ENCODE measurements at places on chromosomes 1 and 21.

- no peak for DNase-seq
Observed at GRCh38 chr1:179589509-179589908, 2.1 kb upstream of the TDRD5 start.

DNA sequence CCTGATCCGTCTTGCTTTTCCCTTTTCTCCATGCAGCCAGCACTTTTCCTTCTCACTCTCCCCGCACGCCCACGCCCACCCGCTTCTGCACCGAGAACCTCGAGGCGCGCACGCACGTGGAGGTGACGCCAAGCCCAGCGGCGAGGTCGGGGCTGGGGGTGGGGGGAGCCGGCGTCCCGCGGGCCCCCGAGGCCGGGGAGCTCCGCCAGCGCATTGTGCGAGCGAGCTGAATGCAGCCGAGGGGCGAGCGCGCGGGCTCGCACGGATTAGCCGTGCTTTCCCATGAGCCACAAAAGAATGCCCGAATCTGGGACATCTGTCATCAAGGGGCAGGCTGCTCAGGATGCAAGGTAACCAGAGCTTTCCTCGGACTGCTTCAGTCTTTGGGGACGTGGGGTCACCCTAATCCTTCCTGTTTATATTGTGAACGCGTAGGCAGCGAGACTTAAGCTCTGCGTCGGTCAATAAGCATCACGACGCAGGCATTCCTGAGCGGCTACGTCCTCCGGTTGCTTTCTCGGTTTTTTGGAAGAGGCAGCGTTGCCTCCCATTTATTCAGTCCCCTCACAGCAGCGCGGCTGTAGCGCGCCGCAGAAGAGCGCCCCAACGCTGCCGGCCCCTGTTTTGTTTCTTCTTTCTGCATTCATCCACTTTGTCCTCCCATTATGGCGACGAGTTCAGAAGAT, 67.3 kb upstream of the AKT3 start:
- DNase-seq = no peak

- DNase-seq = no peak
Observed at GRCh38 chr1:96049759-96050409, 671.7 kb upstream of the PTBP2 start.

DNA sequence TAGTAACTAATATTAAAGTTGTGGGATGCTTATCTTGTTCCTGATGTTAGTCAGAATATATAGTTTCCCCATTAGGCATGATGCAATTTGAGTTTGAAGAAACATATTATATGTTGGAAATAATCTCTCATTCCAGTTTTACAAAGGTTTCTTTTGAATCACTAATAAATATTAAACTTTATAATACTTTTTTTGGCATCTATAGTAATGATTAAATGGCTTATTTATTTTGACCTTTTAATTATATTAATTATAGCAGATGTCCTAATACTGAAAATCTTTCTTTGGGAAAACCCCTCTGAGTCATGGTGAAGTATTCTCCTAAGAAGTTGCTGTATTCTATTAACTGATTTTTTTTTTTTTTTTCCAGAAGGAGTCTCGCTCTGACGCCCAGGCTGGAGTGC, 28.5 kb upstream of the PTGS2 start:
- no peak for DNase-seq

DNA sequence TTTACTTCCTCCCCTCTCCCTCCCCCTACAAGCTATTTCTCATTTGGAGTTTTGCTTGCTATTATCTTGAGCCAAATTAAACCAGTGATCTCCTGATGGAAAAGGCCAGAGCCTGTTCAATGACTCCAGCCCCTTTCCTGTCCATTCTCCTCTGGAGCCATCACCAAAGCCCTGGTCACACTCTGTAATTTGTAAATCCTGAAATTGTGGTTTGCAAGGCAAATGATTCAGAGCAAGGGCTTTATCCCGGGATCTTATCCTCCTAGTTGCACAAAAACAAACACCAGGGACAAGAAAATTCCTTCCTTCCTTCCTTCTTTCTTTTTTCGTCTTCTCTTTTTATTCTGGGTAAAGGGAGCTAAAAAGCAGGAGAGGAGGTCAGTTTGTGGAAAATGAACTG, 366.1 kb upstream of the ST6GALNAC5 start:
- no peak for DNase-seq

GRCh38 chr1:239711768-239712167, 325.4 kb downstream of the CHRM3 start:
- no peak for DNase-seq

DNA sequence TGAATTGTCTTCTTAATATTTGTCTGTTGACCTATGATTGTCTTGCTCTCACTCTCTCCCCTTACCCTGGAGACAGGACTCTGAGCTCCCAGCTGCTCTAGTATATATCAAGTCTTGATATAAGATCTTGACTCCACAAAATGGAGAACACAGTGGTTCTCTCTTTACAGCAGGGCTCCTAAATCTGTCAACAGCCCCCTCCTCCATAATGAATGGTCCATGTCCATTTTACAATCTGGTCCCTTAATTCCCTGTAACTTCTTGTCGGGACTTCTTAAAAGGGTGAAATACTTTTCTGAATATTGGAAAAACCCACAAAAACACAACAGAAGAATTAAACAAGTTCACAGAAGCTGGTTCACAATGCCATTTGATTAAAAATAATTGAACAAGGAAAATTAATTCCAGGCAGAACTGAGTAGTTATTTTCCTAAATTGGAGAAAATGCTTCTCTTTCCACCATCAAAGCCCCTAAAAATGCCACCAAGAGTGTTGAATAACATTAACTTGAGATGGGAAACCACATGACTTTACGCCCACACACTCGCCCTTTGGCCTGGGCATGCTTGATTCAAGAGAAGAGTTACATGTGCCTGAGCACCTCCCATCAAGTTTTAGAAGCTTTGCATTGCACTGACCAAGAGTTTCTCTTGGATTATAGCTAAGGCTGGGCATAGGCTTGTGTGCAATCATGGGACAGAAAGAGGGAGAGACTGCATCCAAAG, 109.8 kb downstream of the TOMM20 start:
- no peak for DNase-seq

DNA sequence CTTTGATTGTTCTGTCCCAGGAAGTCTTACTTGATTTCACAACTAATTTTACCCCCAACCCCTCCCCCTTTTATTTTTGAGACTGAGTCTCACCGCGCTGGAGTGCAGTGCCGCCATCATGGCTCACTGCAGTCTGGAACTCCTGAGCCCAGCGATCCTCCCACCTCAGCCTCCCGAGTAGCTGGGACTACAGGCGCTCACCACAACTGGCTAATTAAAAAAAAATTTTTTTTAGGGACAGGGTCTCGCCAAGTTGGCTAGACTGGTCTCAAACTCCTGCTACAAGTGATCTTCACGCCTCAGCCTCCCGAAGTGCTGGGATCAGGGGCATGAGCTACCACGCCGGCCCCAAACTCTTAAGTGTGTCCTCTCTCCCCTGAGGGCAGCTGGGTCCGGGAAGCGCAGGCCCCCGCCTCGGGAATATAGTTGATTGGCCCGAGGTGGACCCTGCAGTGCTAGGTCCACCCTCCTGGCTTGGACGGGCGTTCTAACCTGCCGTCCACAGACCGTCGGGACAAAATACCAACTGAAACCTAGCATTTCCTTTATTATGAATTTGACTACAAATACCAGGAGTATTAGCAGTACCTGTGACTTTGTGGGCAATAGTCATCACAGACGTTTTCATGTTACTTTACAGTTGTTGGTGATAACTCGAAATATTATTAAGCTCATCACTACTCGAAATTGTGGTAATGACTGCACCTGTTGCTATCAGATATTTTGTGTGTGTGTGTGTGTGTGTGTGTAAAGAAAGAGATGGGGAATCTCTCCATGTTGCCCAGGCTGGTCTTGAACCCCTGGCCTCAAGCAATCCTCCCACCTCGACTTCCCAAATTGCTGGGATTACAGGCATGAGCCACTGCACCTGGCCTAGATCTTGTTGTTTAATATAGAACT, 642 bp upstream of the PARP1 start:
- no peak for DNase-seq

GRCh38 chr1:175536369-175536768, 207.0 kb downstream of the TNR start:
- DNase-seq = no peak

GRCh38 chr1:242872521-242872920, 348.0 kb upstream of the PLD5 start:
- no peak for DNase-seq

DNA sequence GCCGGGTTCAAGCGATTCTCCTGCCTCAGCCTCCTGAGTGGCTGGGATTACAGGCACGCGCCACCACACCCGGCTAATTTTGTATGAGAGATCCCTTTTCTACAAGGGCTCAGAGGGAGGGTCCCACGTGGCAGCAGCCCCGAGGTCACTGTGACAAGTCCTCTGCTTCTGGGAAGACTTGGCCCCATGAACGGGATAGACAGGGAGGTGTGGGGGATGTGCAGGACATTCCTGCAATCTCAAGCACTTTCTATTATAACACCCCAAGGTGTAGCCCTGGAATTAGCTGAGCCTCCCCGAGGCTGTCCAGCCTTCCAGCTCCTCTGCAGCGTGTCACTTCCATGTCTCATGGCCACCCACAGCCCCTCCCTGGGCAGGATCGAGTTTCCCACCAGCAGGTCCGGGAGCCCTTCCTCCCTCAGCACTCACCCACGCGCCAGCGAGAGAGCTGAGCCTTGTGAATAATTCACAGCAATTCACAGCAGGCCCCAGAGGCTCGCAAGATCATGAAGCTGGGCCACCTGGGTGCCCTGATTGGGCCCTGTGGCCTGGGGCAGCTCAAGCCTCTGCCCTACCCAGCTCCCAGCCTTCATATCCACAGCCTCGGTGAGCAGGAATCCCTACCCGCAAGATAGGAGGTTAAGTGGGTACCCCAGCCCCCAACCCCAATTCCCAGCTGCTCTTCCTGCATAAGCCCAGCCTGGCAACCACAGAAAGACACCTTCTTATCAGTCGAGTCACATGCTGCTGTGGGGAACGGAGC, 22.8 kb upstream of the RNU1-4 start:
- no peak for DNase-seq

DNA sequence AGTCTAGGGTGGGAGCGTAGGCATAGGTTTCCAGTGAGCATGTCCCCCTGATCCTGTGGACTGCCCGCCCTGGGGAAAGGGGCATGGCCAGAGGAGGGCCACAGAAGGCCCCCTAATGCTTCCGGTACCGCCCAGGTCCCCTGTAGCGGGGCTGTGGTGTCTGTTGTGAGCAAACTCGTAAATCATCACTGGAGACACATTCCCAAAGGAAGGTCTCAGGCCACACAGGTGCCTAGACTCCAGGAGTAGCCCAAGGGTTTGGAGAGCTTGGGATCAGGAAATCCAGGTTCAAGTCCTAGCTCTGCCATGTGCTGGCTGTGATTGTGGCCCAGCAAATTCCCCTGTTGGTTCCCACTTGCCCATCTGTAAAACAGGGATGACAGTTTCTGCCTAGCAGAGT, 20.2 kb downstream of the NKAIN1 start:
- DNase-seq = no peak

DNA sequence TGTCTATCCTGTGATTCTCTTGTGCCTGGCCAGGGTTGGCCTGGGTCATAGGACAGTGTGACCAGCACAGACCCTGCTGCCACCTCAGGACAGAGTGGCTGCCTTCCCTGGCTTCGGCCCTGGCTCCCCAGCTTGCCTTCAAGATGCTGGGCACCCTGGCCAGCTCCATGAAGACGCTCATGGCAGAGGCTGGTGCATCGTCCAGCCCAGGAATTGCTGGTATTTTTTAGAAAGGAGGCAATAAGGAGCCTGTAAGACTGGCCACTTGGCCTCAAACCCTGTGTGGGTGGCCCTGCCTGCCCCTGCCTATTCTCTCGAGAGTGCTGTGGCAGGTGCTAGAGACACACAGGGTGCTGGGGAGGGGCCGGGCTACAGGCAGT, 70.4 kb upstream of the ACTRT2 start:
- DNase-seq = no peak

GRCh38 chr1:33043267-33044092, 6.8 kb upstream of the AK2 start:
- DNase-seq = no peak

DNA sequence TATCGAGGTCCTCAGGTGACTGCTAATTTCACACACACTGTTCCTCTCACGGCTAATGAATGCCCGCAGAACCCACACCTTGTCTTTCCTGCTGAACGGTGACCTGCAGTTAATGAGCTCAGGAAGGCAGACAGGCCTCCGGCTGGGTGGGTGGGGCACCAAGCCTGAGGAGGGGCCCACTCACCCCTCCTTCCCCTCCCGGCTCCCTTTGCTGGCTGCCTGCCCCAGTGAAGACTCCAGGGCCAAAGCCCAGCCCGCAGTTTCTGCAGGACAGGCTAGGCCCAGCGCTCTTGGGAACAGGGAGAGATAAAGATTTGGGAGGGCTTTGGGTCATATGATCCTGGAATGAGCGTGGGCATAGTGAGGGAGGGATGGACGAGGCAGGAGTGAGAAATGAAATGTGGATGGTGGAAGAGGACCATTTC, 26.4 kb downstream of the FOXO6 start:
- no peak for DNase-seq

DNA sequence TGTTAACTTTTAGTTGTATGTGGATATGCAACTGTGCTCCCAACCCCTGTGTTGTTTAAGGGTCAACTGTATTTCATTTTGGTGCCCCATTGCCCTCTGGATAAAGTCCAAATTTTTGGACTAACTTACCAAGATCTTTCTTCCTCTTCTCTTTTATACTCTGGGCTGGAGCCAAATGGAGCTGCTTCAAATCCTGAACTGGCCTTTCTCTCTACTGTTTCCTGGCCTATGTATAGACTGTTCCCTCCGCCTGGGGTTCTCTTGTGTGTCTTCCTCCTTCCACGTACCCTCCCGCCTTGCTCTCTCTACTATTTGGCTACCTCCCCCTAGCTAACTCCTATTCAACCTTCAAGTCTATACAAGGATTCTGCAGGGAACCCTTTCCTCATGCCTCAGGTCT, 8.4 kb upstream of the CDC14A start:
- no peak for DNase-seq

- no peak for DNase-seq
Observed at GRCh38 chr1:234778221-234779159, 168.5 kb upstream of the IRF2BP2 start.

DNA sequence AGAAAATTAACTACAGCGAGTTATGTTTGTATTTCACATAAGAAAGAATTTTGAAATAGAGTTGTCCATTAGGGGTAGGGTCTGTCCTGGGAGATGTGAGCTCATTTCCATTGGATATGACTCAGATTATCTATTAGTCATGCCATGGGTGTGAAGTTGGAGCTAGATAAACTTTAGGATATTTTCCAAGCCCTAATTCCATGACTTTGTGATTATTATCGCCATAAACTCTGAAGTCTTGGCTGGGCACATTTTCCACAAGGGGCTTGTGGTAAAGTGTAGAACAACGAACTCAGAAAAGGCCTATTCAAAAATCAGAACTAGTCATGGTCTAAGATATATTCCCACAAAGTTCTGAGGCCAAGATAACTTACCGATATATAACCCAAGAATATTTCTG, 396.6 kb downstream of the DPYD start:
- no peak for DNase-seq

All from stimulated activated CD8-positive, alpha-beta memory T cell treated with anti-CD3 and anti-CD28 coated beads, Interleukin-4, amount 100 ng/mL, for 4 hours (primary cell).